Foreskin keratinocyte (primary cell): ENCODE measurements at places on chromosomes 2 and 18. TPM values are rescaled to one million over a fixed set of nuclear protein-coding genes. Genes with fewer than 3 reads are reported as not detected.
A peak's percentile ranks its signal among the peaks of the same experiment; 100 is the strongest.

HOXD8 gene
- total RNA-seq: 6.5 and 10.8 TPM in 2 replicates

DNA sequence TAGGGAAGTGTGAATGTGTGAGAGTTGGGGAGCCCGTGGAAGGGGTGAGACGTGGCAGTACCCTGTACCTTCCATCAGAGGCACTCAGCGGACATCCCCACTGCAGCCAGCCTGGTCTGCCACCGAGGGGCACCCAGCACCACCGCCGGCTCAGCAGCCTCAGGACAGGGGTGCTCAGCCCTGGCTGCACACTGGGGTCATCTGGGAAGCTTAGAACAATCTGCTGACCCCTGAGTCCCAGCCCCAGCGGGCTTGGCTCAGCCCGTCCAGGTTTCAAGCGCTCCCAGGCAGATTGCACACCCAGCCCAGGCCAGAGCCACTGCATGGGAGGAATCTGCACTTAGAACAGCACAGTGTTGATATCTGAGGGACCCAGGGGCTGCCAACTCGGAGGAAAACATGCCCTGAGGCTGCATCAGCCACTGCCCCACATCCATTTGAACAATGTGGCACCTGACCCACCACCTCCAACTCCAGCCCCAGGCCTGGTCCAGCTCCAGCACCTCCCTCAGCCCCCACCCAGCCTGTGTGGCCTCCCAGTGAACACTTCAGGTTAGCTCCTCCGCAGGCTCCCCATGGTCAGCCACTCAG lies 147.1 kb upstream of the OTOS start:
- DNase-seq: no peak

DNA sequence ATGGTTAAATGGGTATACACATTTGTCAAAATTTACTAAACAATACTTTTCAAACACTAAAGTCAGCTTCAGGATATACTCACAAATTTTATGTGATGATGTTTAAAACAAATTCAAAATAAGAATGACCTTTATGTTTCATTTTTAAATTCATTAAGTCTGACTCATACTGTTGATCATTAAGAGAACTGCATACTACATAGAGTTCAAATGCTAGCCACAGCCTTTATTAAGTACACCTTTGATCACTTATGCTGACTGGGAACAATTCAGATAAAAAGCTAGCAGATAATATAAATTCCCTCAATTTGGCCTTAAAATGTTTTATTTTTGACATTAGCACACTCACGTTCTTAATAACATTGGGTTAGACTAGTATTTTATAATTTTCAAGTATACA lies 14.1 kb downstream of the LMAN1 start:
- DNase-seq: no peak

DNA sequence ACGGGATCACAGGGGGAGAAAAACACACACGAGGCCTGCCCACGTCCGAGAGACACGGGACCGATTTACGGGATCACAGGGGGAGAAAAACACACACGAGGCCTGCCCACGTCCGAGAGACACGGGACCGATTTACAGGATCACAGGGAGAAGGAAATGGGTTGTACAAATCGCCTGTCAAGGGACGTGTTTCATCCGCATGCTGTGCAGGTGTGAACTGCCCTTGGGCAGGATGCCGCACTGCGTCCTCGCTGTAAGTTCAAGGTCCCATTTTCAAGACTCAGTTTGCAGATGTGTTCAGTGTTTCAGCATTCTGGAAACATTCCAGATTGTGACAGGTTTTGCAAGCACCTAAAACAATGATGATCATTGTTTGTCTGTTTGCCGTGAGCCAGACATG lies 2.3 kb upstream of the KCNG2 start:
- no peak for DNase-seq

DNA sequence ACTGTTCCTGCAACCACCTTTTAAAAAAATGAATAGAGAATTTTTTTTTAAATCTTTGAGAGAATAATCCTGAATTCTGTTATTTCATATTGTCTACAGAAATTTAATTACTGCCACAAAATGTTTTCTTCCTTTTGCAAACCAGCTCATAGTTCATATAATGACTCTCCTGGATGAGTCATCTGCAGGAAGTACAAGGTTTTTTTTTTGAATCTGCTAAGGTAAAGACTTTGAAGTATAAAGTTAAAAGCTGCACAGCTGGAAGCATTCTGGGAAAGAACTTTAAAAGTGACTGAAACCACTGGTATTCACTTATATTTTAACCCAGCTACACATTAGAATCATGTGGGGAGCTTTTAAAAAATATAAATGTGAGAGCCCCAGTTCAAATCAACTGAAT lies 25.4 kb downstream of the SESTD1 start:
- DNase-seq: peak; percentile 39

CDK15 gene
- total RNA-seq: 0.14 and 0.28 TPM in 2 replicates

QPCT gene
- 5.9 and 6.6 TPM in 2 replicates for total RNA-seq

DNA sequence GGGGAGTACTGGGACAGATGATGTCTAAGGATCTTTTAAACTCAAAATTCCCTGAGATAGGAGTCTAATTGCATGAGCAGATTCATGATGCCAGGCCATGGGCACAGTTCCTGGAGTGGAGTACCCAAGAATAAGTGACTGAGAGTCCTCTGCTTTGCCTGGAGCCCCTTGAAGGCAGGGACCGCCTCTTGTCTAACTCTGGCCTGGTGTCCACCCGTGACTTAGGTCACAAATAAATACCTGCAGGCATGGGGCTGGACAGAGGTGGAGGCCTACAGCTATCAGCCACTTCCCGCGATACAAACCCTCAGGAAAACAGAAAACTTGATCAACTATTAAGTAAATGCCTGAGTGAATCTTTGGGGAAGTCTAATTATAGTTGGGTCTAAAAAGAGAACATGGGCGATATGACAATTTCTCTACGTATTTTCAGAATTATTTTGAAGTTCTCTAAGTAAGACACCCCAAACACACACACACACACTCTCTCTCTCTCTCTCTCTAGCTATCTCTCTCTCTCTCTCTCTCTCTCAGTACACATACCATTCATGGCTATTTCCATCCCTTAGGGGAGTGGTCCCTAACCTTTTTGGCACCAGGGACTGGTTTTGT lies 1.8 kb upstream of the WIPF1 start:
- DNase-seq: no peak

- no peak for DNase-seq
These were observed 34.2 kb downstream of the TMEM17 start for GRCh38 chr2:62471816-62472215.

PLEKHH2 gene
- 0.85 and 1.2 TPM in 2 replicates for total RNA-seq

DNA sequence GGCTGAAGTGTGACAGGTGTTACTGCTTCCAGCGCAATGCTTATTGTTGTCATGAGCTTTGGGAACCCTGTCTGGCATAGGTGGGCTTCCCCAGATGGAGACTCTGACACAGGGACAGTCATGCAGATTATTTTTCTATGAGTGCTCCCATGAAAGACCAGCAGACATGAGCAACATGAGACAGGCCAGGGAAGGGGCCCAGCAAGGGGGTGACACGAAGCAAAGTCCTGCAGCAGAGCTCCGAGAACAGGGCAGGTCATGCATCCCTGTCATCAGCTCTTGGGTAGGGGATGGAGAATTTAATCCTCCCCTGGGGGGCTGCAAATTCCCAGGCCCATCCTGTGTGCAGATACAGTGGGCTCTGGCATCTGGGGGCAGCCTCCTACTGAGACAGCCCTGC lies 77.4 kb downstream of the CTAGE1 start:
- DNase-seq: no peak

TUBB8B gene
- 0.27 and 0.67 TPM in 2 replicates for total RNA-seq

DNA sequence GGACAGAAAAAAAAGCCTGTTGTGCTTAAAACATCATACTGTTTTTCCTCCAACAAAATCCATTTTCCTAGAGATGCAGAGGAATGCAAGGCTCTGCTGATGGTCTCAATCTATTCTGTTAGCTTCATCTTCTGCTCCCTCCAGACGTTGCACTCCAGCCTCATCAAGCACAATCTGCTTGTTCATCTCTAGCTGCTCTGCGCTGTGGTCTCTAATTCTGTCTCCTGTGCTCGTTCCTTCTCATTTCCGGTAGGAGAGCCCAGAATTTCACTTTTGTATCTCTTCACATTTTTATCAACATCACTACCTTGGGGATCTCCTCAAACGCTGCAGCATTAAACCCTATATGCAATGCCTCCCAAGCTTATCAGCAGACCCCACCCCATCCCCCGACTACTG lies 708.9 kb downstream of the RNF144A start:
- no peak for DNase-seq

SLC11A1 gene
- total RNA-seq: 0.81 and 1.0 TPM in 2 replicates

COA5 gene
- total RNA-seq: 11.1 and 12.7 TPM in 2 replicates

VIT gene
- not detected in 2 replicates for total RNA-seq

DNA sequence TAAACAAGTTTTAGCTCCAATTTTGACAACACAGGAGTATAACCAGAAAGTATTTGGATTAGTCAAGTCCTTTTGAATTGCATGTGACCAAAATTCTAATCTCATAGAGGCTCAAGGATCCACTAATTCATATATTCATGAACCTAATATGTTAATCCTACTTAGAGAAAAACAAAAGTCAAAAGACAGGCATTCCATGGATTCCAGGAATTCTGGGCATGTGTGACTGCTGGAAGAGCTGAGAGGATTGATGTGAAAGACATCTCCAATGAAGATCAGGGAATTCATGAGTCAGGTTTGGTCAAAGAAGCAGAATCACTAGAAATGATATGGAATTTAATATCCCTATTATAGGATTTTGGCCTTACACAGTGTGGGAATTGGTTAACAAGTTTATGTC lies 1494.6 kb upstream of the DDX18 start:
- DNase-seq: no peak

SCN7A gene
- 0.07 TPM in 1 of 2 replicates, not detected in the other for total RNA-seq

- DNase-seq: peak; percentile 21
These were observed 204.3 kb downstream of the SEPTIN10 start for GRCh38 chr2:109409321-109410038.

RAB6C gene
- total RNA-seq: not detected in 2 replicates

- peak; percentile 56 for DNase-seq
These were observed 81.9 kb upstream of the COL5A2 start for GRCh38 chr2:189261431-189261841.

- no peak for DNase-seq
These were observed 11.3 kb upstream of the ARHGEF4 start for GRCh38 chr2:130825231-130825965.

- DNase-seq: no peak
These were observed 27.6 kb downstream of the RNU4ATAC start for GRCh38 chr2:121558329-121558728.

INHBB gene
- total RNA-seq: not detected in 2 replicates

- no peak for DNase-seq
These were observed 86.0 kb downstream of the WDSUB1 start for GRCh38 chr2:159200498-159200897.

GRCh38 chr18:56487801-56488200 lies 150.6 kb downstream of the TXNL1 start:
- DNase-seq: no peak

DNA sequence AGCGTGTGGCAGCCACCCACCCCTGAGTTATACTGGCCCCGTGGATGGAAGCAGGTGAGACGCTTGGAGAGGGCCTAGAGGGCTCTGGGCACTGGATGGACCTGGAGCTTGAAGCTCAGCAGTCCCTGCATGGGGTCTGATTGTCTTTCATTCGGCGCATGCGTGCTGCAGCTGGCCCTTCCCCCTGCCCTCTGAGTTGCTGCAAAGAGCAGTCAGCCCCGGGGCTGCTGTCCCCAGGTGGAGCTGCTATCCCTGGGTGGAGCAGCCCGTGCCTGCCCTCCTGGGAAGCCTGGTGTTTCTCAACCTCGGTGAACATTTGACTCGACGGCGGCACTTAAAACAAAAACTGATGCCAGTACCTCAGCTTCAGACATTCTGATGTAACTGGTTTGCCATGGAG lies 29.6 kb downstream of the IGFBP5 start:
- peak; percentile 71 for DNase-seq

- no peak for DNase-seq
These were observed 748 bp downstream of the LIPG start for GRCh38 chr18:49562481-49563129.

- peak; percentile 21 for DNase-seq
These were observed 16.8 kb downstream of the COBLL1 start for GRCh38 chr2:164824872-164825271.

GRCh38 chr18:61402726-61403125 lies 69.5 kb downstream of the CDH20 start:
- no peak for DNase-seq

GRCh38 chr2:223735035-223735640 lies 102.2 kb downstream of the AP1S3 start:
- DNase-seq: peak; percentile 20

- no peak for DNase-seq
These were observed 145.3 kb downstream of the RND3 start for GRCh38 chr2:150341982-150342680.

- DNase-seq: no peak
These were observed 38.7 kb downstream of the COLEC12 start for GRCh38 chr18:461762-462161.
